ENCODE measurements at places on chromosomes 16 and 17. TPM values are rescaled to one million over a fixed set of nuclear protein-coding genes. Genes with fewer than 3 reads are reported as not detected.

ASIC2 gene
- total RNA-seq: not detected

DNA sequence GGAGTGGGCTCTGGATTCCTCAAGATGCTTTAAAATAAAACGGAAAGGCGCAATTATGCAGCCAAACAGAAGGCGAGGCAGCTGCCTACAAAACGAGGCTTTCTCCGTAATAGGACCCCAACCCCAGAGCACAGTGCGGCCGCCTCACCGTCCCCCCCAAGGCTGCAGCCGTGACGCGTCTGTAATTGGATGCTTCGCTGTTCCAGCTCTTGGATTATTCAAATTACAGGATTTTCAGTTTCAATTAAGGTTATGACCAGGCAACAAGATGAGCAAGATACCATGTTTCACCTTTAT, 37.3 kb upstream of the ABR start:
- DNase-seq: no peak

DNA sequence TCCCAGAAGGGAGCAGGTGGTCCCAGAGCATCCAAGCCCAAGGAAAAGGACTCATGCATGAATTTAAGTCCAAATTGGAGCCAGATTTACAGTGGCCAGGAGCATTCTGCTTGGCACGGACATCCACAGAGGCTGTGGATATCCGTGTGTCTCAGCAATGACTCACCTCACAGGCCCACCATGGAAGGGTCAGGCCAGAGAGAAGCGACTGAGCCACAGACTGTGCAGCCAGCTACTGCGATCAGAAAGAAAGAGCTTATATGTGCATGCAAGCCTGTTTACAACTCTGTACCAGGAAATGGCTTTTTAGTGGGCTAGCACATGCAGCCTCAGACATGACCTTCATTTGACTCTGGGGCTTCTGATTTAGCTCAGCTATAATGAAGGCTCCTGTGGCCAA, 231.0 kb downstream of the C16orf95 start:
- no peak for DNase-seq

DNA sequence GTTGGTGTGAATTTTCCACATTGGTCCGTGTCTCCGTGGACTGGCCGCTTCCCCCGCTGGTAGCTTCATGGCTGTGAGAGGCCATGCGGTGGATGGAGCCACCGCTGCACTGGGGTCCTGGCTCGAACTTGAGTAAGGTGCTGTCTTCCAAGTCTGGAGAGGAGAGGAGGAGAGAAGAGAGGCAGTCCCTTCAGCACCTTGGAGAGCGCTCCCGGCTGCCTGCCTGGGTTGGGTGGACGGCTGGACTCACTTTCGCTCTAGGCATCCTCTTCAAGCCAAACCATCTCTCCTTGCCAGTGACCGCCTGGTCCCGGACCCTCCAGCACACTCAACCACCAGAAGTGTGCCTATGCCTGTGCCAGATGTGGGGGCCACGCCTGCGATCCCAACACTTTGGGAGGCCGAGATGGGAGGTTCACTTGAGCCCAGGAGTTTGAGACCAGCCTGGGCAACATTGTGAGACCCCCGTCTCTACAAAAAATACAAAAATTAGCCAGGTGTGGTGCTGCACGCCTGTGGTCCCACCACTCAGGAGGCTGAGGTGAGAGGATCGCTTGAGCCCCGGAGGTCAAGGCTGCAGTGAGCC, 6.2 kb downstream of the JPH3 start:
- DNase-seq: no peak

CPHXL2 gene
- not detected for total RNA-seq

DNA sequence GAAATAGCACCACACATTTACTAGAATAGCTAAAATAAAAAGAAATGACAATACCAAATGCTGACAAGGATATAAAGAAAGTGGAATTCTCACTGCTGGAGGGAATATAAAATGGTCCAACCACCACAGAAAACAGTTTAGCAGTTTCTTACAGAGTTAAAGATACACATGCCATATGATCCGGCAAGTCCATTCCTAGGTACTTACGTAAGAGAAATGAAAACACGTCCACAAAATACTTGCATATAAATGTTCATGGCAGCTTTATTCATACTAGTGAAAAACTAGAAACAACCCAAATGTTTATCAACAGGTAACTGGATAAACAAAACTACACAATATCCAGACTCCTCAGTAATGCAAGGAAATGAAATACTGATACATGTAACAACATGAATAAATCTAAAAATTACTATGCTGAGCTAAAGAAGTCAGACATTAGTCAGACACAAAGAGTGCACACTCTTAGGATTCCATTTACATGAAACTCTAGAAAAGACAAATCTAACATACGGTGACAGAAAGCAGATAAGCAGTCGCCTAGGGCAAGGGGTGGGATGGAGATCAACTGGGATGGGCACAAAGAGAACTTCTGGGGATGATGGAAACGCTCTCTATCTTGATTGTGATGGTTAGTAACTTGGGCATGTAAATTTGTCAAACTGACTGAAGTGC, 76.4 kb downstream of the SMG6 start:
- DNase-seq: no peak

- DNase-seq: no peak
These were observed 52.7 kb downstream of the MYH10 start for GRCh38 chr17:8577868-8578267.

TRIM16 gene
- 33.8 TPM for total RNA-seq

TLCD3A gene
- total RNA-seq: 26.0 TPM

DNA sequence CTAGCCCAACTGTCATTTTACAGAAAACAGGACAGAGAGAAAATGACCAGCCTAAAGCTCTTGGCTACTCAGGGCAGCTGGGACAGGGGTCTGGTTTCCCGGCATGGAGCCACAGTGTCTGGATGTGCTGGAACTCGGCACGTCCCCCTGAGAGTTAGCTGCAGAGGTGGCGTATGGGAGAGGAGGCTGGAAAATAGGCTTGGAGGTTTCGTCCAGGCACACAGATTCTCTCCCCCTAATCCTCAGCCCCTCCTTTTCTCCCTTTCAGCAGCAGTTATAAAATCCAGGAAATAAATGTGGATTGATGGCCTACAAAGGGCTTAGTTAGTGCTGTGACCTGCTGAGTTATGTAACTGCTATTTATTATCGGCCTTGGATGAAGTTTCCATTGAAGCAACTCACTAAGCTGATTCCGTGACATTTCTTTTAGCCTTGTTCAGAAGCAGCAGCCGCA, 89.5 kb upstream of the TOB1 start:
- DNase-seq: no peak

- no peak for DNase-seq
These were observed 9.3 kb downstream of the UQCRC2 start for GRCh38 chr16:21962475-21962874.

GRCh38 chr17:67491009-67491680, 114.1 kb downstream of the PITPNC1 start:
- peak; percentile 87 for DNase-seq

GRCh38 chr16:73126525-73126853, 78.6 kb upstream of the ZFHX3 start:
- DNase-seq: no peak

DNA sequence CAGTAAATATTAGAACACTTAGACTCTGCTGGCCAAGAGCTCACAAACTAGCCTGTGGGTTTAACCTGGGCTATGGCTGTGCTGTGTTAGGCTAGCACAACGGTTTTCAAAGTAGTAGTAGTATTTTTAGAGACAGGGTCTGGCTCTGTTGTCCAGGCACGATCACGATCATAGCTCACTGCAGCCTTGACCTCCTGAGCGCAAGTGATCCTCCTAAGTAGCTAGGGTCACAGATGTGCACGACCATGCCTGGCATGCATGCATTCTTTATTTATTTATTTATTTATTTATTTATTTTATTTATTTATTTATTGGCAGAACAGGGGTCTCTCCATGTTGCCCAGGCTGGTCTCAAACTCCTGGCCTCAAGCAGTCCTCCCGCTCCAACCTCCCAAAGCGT, 10.3 kb downstream of the MRPL27 start:
- DNase-seq: no peak

TLCD2 gene
- 1.8 TPM for total RNA-seq

ZNF629 gene
- total RNA-seq: 18.4 TPM

NUPR1 gene
- total RNA-seq: 2.2 TPM

GRCh38 chr17:76382803-76383545, 1.4 kb upstream of the SPHK1 start:
- DNase-seq: no peak

NKD1 gene
- 11.4 TPM for total RNA-seq
